SK-N-SH (cell line): ENCODE measurements at places on chromosomes 1 and 21. TPM values are rescaled to one million over a fixed set of nuclear protein-coding genes. Genes with fewer than 3 reads are reported as not detected.

DNA sequence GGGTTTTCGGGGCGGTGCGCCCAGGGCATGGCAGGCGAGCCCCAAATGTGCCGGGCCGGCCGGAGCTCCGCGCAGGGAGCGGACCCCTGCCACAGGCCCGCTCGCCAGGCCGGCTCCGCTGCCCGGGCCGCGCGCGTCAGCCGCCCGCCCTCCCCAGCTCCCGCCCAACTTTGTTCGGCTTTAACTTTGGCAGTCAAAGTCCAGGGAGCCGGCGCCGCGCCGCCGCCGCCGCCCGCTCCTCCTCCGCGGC, 488 bp downstream of the SLC35D1 start:
- DNase-seq = peak; percentile 79

GRCh38 chr1:154851392-154852177, 18.5 kb downstream of the KCNN3 start:
- no peak for DNase-seq

DNA sequence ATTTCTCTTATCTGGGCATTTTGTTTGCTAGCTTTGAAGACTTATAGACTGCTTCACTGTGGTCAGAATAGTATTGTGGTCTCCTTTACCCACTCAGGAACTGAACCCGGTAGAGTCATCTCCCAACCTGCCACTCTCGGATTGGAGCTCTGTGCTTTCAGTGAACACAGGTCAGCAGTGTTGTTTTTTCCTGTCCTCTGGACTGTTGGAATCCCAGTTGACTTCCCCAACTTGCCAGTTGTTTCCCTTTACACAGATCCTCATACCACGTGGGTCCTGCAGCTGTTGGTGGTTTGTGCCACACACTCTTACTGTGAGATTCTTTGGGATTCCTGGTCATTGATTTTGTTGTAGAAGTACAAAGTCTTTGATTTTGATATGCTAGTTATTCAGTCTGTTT, 214.1 kb downstream of the DYRK1A start:
- DNase-seq = no peak

GRCh38 chr1:77631751-77632150, 50.7 kb downstream of the ZZZ3 start:
- DNase-seq = no peak

DNA sequence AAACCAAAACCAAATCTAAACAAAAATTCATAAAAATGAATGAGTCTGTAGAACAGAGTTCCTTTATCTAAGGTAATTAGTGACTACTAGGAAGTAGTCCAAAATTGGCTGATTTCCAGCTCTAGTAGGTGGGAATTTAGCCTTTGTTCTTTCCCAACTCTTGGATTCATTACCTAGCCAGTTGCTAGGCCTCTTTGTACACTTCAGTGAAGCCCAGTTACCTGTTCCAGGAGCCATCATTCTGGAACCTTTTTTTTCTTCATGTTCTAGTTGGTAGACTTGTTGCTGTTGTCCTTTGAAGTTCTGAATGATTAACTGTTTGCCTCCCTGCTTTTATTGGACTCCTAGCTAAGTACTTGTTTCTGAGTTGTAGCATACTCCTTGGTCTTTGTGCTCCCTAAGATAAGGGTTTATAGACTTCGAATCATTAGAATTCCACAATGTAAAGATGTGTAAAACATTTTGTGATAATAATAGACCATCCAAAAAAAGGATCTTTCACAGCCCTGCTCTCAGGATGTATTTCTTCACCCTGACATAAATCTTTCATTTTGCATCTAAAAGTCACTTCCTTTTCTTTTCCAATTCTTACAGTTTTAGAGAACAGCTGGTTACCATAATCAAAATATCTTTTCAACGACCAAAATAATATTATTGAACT, 9.8 kb downstream of the PLA2G4A start:
- DNase-seq = no peak

GRCh38 chr1:220789532-220790147, 2.9 kb downstream of the MTARC1 start:
- DNase-seq = no peak

- peak; percentile 12 for DNase-seq
Observed at GRCh38 chr1:67314696-67315095, 7.0 kb downstream of the IL12RB2 start.

DNA sequence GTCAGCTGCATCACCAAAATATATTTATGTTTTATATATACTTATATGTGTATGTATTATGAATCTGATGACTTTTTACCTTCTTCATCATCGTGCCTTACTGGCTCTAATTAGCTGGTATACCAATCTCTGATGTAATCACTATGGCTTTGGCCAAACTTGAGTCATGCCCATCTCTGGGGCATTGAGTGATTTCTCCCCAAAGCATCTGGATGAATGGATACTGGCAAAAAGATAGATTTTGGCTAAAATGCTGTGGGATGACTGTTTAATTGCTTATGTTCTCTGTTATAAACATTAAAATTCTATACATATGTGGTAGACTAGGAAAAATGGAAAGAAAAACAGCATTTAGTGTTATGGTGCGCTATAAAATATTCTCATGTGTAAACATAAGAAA, 19.6 kb downstream of the CDKN2C start:
- DNase-seq = no peak

- no peak for DNase-seq
Observed at GRCh38 chr1:12408662-12409061, 178.8 kb downstream of the VPS13D start.

DNA sequence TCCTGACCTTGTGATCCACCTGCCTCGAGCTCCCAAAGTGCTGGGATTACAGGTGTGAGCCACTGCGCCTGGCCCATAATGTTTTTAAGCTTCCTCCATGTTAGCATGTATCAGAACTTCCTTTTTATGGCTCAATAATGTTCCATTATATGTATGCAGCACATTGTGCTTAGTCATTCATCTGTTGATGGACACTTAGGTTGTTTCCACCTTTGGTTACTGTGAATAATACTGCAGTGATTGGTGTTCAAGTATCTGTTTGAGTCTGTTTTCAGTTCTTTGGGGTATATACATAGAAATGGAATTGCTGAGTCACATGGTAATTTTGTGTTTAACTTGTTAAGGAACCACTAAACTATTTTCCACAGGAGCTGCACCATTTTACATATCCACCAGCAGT, 17.7 kb downstream of the CMPK1 start:
- no peak for DNase-seq

- DNase-seq = no peak
Observed at GRCh38 chr1:87684713-87685205, 356.1 kb downstream of the LMO4 start.

The SMIM1 gene
- polyA plus RNA-seq = 5.9 and 6.1 TPM in 2 replicates

The ERRFI1 gene
- polyA plus RNA-seq = 65.6 and 66.9 TPM in 2 replicates

The ITLN1 gene
- not detected in 2 replicates for polyA plus RNA-seq

The LCE3E gene
- not detected in 2 replicates for polyA plus RNA-seq

The KIAA1614 gene
- 1.1 and 1.2 TPM in 2 replicates for polyA plus RNA-seq

The OR10J1 gene
- not detected in 2 replicates for polyA plus RNA-seq

The SPRR2G gene
- polyA plus RNA-seq = not detected in 2 replicates

The FASLG gene
- polyA plus RNA-seq = not detected in 2 replicates

The RBP7 gene
- 1.3 and 2.5 TPM in 2 replicates for polyA plus RNA-seq

The MFSD2A gene
- polyA plus RNA-seq = 4.1 and 6.3 TPM in 2 replicates
